ENCODE measurements at places on chromosomes 3 and 15. TPM values are rescaled to one million over a fixed set of nuclear protein-coding genes. Genes with fewer than 3 reads are reported as not detected.

CAMK1 gene
- total RNA-seq: 57.0 TPM

NR2E3 gene
- not detected for total RNA-seq

DLL4 gene
- 3.5 TPM for total RNA-seq

MESP1 gene
- 3.6 TPM for total RNA-seq

PLA2G4F gene
- total RNA-seq: not detected

CAV3 gene
- not detected for total RNA-seq

PFKFB4 gene
- 2.1 TPM for total RNA-seq

PAQR9 gene
- total RNA-seq: not detected

DNA sequence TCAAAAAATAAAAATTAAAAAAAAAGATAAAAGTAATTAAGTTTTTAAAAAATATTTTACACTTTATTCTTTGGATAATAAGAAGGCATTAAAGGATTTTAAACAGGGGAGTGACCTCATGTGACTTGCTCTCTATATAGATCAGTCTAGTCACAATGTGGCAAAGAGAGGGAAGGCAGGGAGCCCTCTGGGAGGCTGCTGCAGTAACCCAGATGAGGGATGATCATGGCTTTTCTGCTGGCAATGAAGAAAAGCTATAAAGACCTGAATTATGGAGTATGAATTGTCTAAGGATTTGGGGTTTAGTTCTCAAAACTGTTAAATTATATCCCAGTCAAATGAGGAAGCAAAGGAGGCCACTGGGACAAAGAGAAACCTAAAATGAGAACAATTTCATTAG, 58.1 kb downstream of the SUMF1 start:
- no peak overlapping the region for H3K4me3 ChIP-seq
- no peaks in the 10 kb centered on the region for H3K27me3 ChIP-seq
- no peak for DNase-seq

- H3K36me3 ChIP-seq: no peaks in the 10 kb centered on the region
- no peaks in the 10 kb centered on the region for H3K27me3 ChIP-seq
- H3K27ac ChIP-seq: no peak overlapping the region
- no peak overlapping the region for H3K4me3 ChIP-seq
Measured at GRCh38 chr3:160482796-160483195, 33.2 kb upstream of the TRIM59 start.

DNA sequence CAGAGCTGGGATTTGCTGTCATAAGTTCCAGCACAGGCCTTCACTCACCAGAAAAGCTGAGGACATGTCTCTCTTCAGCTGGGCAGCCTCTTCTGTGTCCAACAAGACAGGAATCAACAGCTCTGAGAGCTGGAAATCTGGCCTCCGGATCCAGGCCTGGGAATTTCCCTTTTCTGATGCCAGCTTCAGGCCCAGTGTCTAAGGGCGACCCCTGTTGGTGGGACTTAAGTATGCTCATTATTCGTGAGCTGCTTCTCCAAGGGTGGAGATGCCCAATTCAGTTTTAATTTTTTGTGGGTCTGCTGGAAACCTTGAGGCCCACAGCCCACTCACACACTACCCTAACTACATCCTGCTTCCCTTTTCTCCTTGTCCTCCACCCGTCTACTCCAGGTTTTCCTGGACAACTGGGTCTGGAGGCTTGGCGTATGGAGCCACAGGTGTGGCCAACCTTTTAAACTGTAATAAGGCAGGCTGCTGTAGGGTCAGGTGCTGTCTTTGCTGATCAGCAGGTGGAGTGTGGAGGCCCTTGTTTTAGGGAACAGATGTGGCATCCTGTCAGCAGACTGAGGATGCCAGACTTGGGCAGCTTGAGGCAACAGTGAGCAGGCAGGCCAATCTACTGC, 2.6 kb upstream of the CEMIP start:
- H3K36me3 ChIP-seq: no peaks in the 10 kb centered on the region
- DNase-seq: peak; percentile 82
- H3K4me3 ChIP-seq: no peak overlapping the region
- no peaks in the 10 kb centered on the region for H3K4me1 ChIP-seq
- no peak overlapping the region for H3K27ac ChIP-seq

- no peak for DNase-seq
- no peaks in the 10 kb centered on the region for H3K4me1 ChIP-seq
- H3K36me3 ChIP-seq: no peaks in the 10 kb centered on the region
- H3K4me3 ChIP-seq: no peak overlapping the region
- H3K27me3 ChIP-seq: no peaks in the 10 kb centered on the region
Measured at GRCh38 chr15:101394654-101395053, 94.9 kb downstream of the PCSK6 start.

DNA sequence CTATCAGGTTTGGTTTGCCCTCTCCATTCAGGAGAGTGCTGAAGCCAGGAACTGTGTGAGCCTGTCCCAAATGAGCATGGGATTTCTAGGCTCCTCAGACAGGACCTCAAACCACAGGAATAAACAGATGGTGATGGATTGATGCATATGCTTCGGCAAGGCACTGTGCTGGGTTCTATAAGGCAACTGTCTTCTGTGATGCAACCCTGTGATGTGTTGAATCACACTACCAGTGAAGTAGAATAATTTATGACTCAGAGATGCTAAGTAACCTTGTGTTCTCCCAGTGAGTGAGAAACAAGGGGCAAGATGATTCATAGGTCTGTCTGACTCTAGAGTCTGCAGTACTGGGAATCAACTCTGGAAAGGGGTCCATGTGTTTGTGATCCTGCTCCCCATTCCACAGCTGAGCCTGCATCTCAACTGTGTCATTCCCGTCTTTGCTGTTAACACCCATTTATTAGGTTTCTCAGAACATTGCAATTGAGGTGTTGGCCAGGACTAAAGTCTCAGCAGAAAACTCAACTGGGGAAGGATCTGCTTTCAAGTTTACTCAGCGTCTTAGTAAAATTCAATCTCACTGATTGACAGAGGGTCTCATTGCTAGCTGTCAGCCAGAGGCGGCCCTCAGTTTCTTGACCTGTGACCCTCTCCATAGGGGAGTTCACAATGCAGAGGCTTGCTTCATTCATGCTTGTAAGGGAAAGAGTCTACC, 510.1 kb upstream of the CFAP20DC start:
- no peak overlapping the region for H3K4me3 ChIP-seq
- H3K27me3 ChIP-seq: no peaks in the 10 kb centered on the region
- no peak overlapping the region for H3K27ac ChIP-seq
- H3K4me1 ChIP-seq: no peaks in the 10 kb centered on the region

GRCh38 chr15:40743921-40744814, 10.9 kb downstream of the RMDN3 start:
- H3K4me1 ChIP-seq: no peaks in the 10 kb centered on the region
- DNase-seq: peak; percentile 49
- peaks cover 90% of the 10 kb centered on the region for H3K36me3 ChIP-seq
- H3K27ac ChIP-seq: no peak overlapping the region
- H3K4me3 ChIP-seq: no peak overlapping the region
- no peaks in the 10 kb centered on the region for H3K27me3 ChIP-seq

- no peak overlapping the region for H3K27ac ChIP-seq
- DNase-seq: no peak
- H3K27me3 ChIP-seq: no peaks in the 10 kb centered on the region
Measured at GRCh38 chr3:23071296-23071695, 131.8 kb upstream of the UBE2E2 start.

- no peaks in the 10 kb centered on the region for H3K4me1 ChIP-seq
- peak overlapping the region; percentile 96 for H3K27ac ChIP-seq
- no peak for DNase-seq
- H3K36me3 ChIP-seq: no peaks in the 10 kb centered on the region
Measured at GRCh38 chr3:120448756-120449155, 2.0 kb downstream of the FSTL1 start.

DNA sequence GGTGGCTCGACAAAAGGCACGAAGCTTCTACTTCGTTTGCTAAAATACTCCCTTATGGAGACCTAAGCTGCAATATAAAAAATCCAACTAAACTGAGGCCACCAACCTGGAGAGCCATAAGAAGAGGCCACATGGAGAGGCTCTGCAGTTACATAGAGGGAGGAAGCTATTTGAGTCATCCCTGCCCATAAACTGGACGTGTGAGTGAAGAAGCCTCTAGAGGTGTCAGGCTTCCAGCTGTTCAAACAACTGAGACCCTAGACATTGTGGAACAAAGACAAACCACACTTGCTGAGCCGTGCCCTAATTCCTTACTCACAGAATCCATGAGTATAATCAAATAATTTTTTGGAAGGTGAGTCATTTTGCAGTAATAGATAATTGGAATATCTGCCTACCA, 50.2 kb upstream of the GMNC start:
- no peak overlapping the region for H3K27ac ChIP-seq
- no peak overlapping the region for H3K4me3 ChIP-seq
- H3K27me3 ChIP-seq: no peaks in the 10 kb centered on the region
- no peaks in the 10 kb centered on the region for H3K36me3 ChIP-seq

GRCh38 chr3:186869253-186870100, 27.0 kb downstream of the ADIPOQ start:
- no peak overlapping the region for H3K27ac ChIP-seq
- H3K4me1 ChIP-seq: no peaks in the 10 kb centered on the region
- no peak overlapping the region for H3K4me3 ChIP-seq
- no peaks in the 10 kb centered on the region for H3K36me3 ChIP-seq
- DNase-seq: no peak
- no peaks in the 10 kb centered on the region for H3K27me3 ChIP-seq

DNA sequence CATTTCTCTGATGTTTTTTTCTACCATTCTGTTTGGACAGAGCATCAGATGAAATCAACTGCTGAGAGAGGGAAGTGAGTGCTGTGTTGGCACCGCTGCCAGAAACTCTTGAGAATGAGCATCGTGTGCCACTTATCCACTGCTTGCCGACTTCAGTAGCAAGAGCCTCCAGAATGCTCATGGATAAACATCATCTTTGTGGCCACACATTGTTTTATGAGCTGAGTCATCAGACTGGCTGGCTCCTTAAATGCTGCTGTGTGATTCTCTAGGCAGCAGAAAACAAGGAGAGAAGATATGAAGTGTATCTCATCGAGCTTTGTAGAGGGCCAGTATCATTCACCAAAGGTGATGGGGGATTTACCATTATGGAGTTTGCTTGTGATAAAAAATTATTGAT, 3.4 kb upstream of the DOCK3 start:
- H3K4me3 ChIP-seq: no peak overlapping the region
- H3K4me1 ChIP-seq: peaks cover 18% of the 10 kb centered on the region
- peaks cover 2% of the 10 kb centered on the region for H3K27me3 ChIP-seq
- no peak for DNase-seq
- no peaks in the 10 kb centered on the region for H3K36me3 ChIP-seq

DNA sequence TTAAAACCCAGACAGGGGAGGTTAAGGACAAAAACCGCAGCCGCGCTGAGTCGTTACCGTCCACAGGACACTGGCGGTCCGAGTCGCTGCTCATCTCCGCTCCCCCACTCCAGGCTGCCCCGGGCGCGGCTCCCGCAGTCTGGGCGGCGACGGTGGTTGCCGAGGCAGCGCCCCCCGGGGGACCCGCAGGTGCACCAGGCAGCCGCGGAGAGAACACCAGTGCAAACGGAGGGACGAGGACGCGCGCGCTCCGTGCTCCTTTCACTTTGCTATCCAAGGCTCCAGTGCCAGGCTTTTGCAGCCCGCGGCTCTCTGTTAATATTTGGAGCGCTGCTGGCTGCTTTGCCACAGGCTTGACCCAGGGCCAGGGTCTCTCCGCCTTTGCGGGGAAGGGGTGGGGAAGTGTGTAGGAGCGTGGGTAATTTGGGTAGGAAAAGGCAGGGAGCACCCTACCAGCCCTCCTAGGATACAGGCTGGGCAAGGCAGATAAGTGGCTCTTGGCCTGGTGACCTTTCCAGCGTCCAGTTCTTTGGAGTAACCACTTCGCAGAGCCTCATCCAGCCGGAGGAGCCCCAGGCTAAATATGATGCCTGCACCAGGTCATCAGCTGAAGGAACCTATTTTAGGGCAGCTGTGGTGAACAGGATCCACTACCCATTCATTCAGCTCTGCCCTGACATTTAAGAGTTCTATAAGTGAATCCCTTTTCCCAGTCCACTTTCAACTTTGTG, at the start of gene GADL1:
Gene GADL1, minus strand, starts transcription at position 141 of the 731 bp plus-strand sequence. Its CDS starts 47 bp downstream, at position 94.
- H3K27ac ChIP-seq: peak within 1 kb of the TSS; percentile 74
- H3K36me3 ChIP-seq: no peaks in the 10 kb centered on the region
- peaks cover 11% of the 10 kb centered on the region for H3K27me3 ChIP-seq
- H3K4me1 ChIP-seq: no peaks in the 10 kb centered on the region
- H3K4me3 ChIP-seq: peak within 1 kb of the TSS; percentile 39

- H3K4me1 ChIP-seq: peaks cover 43% of the 10 kb centered on the region
- H3K36me3 ChIP-seq: no peaks in the 10 kb centered on the region
- peak overlapping the region; percentile 64 for H3K27ac ChIP-seq
- no peak for DNase-seq
- no peaks in the 10 kb centered on the region for H3K27me3 ChIP-seq
Measured at GRCh38 chr15:39432912-39433348, 147.9 kb upstream of the THBS1 start.

- no peaks in the 10 kb centered on the region for H3K4me1 ChIP-seq
- no peak for DNase-seq
- no peak overlapping the region for H3K27ac ChIP-seq
- no peaks in the 10 kb centered on the region for H3K27me3 ChIP-seq
Measured at GRCh38 chr3:143914257-143914656, 57.4 kb upstream of the DIPK2A start.

DNA sequence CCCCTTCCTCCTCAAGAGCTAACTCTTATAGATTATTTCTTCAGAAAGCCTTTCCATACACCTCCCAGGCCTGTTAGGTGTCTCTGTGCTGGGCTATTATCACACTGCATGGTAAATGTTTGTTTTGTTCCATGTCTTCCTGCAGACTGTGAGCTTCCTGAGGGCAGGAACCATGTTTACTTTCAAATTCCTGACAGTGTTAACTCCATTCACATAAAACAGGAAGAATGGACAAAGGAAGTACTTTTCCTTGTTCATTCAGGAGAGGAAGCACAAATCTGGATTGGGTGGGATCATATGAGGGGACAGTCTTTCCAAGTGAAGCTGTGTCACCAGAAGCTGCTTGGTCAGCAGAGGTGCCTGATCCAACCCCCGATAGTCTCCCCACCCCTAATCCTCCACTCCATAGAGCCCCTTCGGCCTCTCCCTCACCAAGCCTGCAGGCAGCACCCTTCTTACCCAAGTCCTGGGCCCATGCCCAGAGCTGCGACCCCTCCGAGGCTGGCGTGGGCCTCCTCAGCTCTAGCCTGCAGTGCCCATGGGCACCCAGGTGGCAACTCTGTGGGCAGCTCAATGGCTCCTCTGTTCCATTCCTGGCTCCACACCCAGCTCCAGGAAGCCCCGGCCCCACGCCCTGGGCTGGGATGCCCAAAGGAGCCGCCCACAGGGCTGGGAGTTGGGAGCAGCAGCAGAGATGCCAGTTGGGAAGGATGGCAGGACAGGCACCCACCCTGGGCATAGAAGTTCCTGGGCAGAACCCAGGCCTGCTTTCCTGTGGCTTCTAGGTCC, 6.9 kb downstream of the SHF start:
- H3K4me1 ChIP-seq: peaks cover 14% of the 10 kb centered on the region
- H3K36me3 ChIP-seq: no peaks in the 10 kb centered on the region
- no peak for DNase-seq
- H3K27ac ChIP-seq: no peak overlapping the region
- H3K27me3 ChIP-seq: no peaks in the 10 kb centered on the region
